GM12865 (cell line): ENCODE measurements at places on chromosomes 1 and 21.

GRCh38 chr21:35603494-35603893 lies 456.8 kb downstream of the SETD4 start:
- no peak for DNase-seq

DNA sequence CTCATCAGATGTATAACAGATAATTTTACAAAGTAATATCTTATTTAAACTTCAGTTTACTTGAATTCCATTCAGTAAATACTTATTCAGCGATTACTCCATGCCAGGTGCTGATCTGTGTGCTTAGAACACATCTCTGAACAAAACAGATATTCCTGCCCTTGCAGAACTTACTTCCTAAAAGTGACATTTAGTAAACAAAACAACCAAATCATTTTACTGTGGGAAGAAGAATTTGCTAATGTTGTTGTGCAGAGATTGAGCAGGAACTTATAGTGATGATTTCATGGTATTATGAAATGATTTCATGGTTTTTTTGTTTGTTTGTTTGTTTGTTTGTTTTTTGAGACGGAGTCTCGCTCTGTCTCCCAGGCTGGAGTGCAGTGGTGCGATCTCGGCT lies 39.3 kb upstream of the WLS start:
- no peak for DNase-seq

- DNase-seq, result no peak
Observed at GRCh38 chr1:151815716-151816327, 10.6 kb upstream of the LINGO4 start.

DNA sequence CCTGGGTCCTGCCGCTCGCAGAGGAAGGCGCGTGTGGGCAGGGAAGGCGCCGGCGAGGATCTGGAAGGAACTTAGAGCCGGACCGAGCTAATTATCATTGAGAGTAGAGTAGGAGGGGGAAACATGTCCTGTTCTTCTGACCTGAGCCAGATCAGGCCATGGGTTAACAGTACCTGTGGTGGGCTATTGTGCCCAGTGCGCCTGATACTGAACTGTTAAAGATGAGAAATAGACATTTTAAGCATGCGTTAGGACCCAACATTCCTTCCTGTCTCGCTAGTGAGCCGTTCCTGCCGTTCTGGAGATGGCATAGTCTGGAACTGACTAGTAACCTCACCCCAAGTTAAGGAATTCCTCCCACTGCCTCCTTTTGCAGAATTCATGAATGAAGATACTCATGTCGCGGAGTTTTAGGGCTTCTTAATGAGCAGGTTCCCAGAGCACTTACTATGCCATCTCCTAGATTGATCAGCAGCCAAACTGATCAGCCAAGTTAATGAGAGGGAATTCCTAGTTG lies 870 bp downstream of the STRIP1 start:
- DNase-seq, result no peak

- DNase-seq, result no peak
Observed at GRCh38 chr1:10539411-10540043, 64.8 kb downstream of the PEX14 start.
